Occipital lobe (tissue), 3 donors: ENCODE measurements at places on chromosomes 7 and 10.
A peak's percentile ranks its signal among the peaks of the same experiment; 100 is the strongest.

DNA sequence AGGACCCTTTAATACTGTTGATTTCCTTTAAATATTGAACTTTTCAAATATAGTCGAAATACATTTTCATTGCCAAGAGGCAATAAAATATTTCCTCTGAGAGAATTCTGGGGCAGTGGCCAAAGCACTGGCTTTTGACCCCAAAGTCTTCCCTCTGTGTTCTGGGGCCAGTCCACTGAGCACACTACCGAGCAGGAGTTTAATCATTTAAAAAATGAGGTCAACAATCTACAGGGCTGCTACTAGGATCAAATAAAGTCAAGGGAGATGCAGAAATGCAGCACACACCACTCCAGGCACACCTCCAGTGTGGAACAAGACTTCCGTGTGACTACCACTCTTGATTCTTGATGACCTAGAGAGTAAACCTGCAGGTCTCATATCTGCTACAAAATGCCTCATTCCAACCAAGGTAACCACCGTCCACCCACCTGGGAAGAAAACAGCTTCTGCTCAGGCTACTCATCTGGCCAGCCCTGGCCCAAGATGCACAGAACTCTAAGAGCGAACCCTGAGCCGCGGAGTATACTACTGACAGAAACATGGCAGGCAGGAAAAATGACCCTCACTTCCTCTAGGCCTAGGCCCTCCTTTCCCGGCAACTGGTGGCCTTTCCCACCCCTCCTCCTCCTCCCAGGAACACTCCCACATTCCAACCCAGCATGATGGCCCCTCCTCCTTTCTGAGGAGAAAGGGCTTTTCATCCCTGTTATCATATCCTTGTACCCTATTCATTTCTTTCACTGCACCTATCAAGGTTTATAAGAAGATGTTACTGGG lies 97.7 kb downstream of the ALOX5 start:
- DNase-seq, result no peak

DNA sequence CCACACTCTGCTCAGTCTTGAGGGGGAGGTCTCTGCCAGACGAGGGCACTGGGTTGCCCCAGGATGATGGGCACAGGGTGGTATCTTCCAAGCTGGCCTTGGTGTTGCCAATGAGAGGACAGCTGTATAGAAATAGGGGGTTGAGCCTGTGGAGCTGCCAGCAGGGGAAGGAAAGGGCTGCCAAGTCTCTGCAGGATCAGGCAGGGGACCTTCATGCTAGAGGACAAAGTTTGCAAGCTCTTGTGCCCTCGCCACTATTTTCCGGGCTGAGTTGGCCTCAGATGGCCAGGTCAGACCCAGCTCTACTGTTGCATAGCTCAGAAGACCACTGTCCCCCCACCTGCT lies 68.7 kb downstream of the ARHGAP22 start:
- DNase-seq, result no peak

- no peak for DNase-seq
Measured at GRCh38 chr7:95440394-95441038, 5.7 kb upstream of the PON2 start.

- DNase-seq, result no peak
Measured at GRCh38 chr10:89185658-89186057, 21.5 kb downstream of the CH25H start.

- DNase-seq, result peak; percentile 24
Measured at GRCh38 chr7:117808341-117808757, 64.9 kb downstream of the CTTNBP2 start.
